ENCODE measurements at places on chromosomes 4 and X.

GRCh38 chrX:103913356-103914020, 48.9 kb upstream of the TMSB15B start:
- DNase-seq = no peak

DNA sequence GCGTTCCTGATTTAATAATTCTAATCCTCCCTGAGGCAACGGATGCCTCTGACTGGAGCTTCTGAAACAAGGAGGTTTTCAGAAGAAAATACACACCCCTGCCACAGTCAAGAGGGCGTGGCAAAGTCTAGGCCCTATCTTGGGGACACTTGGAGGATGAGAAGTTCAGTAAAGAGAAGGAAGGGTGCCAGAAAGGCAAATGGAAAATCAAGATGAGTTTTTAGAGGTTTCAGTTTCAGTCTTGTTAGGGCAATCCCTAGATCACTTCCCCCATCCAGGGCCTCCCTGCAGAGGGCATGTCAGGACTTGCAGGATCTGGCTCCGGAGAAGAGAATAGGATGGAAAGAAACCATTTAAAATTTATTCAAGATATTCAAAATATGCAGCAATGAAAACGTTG, 28.5 kb upstream of the FGF2 start:
- peak; percentile 8 for DNase-seq

GRCh38 chr4:148373093-148373492, 69.1 kb downstream of the NR3C2 start:
- no peak for DNase-seq

DNA sequence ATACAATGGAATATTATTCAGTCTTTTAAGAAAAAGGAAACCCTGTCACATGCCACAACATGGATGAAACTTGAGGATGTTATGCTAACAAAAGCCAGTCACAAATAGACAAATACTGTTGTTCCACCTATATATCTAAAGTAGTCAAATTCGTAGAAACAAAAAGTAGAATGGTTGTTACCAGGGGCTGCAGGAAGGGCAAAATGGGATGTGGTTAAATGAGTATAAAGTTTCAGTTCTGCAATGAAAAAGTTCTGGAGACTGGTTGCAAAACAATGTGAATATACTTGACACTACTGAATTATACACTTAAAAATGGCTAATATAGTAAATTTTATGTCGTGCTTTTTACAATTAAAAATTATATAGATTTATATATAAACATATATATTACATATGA, 12.2 kb downstream of the SPOCK3 start:
- no peak for DNase-seq

DNA sequence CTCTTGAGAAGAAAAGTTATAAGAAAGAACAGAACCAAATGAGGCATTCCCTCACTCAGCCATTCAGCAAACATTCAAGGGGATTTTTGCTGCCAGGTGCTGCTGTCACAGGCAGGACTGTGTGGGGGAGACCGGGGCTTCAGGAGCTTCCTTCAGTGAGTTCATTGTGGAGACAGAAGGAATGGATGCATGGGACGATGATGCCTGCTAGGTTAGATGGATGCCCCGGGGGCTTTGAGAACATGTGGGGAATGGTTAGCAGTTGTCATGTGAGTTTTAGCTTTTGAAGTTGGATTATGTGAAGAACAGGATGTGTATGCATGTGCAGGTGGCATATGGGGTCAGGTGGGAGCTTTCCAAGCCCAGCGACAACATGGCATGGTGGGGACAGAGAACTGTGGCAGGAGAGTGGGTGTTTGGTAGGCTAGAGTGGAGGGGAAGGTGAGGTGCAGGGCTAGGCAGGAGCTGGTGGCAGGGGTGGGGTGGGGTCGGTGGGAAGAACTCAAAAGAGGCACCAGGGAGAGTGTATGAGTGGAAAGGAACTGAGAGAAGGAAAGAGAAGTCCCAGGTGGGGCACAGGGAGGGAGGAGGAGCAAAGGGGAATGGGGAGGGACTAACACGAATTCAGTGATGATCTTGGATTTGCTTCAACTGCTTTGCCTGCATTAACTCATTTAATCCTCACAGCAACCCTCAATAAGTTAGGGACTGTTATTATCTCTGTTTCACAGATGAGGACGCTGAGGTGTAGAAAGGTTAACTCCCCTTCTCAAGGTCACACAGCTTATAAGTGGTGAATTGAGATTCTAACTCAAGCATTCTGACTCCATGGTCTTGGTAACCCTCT, 8.4 kb downstream of the DCUN1D4 start:
- no peak for DNase-seq

- DNase-seq = no peak
Measured at GRCh38 chr4:61812171-61812570, 612.0 kb downstream of the ADGRL3 start.

GRCh38 chr4:188452097-188452496, 312.9 kb downstream of the TRIML1 start:
- DNase-seq = no peak

GRCh38 chr4:99690990-99691389, 33.4 kb upstream of the C4orf54 start:
- no peak for DNase-seq

DNA sequence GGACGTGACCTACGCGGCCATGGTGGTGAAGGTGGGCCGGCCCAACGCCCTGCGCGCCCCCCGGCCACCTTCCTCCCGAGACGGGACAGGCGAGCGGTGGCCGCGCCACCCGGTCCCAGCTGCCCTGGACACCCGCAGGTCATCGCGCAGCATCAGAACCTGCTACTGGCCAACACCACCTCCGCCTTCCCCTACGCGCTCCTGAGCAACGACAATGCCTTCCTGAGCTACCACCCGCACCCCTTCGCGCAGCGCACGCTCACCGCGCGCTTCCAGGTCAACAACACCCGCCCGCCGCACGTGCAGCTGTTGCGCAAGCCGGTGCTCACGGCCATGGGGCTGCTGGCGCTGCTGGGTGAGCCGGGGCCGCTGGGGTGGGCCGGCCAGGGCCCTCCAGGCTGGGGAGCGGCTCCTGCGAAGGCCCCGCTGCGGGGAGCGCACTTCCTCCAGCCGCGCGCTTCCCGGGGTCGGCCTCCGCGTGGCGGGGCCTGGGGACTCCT, 9.0 kb upstream of the SLC26A1 start:
- DNase-seq = no peak

DNA sequence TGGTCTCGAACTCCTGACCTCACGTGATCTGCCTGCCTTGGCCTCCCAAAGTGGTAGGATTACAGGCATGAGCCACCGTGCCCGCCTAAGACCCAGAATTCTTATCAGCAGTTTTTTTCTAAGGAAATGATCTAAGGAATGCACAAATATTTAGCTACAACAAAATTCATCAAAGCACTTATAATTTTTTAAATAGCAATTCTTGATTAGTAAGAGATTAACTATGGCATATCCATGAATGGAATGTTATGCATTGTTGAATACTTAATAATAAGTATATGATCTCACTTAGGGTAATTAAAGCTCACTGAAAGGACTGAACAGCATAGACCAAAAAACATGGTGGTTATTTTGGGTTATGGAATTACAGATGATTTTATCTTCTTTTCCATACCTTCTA, 18.4 kb downstream of the CENPU start:
- no peak for DNase-seq

- no peak for DNase-seq
Measured at GRCh38 chr4:15779306-15779705, 1.2 kb downstream of the CD38 start.

- no peak for DNase-seq
Measured at GRCh38 chrX:108426262-108426661, 12.0 kb downstream of the COL4A6 start.

GRCh38 chr4:155766622-155767021, 7.8 kb downstream of the GUCY1B1 start:
- no peak for DNase-seq

- no peak for DNase-seq
Measured at GRCh38 chrX:144616317-144616716, 631.0 kb upstream of the SPANXN1 start.

DNA sequence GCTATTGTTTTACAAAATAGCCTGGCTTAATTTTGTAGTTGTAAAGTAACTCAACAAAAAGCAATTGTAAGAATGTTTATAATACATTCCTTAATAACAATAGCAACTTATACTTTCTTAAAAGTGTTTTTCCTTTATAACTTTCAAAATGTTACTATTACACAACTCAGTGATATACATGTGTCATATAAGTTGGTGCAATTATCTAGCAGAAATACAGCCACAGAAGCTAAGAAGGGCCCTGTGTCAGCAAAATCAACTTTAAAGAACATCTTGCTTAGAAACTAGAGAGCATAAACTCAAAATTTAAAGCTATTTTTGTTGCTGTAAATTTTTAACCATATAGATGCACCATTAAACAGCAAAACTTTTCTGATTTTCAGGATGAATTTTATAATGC, 41.4 kb upstream of the MAB21L2 start:
- DNase-seq = no peak

GRCh38 chr4:122781486-122781885, 45.1 kb upstream of the FGF2 start:
- no peak for DNase-seq

DNA sequence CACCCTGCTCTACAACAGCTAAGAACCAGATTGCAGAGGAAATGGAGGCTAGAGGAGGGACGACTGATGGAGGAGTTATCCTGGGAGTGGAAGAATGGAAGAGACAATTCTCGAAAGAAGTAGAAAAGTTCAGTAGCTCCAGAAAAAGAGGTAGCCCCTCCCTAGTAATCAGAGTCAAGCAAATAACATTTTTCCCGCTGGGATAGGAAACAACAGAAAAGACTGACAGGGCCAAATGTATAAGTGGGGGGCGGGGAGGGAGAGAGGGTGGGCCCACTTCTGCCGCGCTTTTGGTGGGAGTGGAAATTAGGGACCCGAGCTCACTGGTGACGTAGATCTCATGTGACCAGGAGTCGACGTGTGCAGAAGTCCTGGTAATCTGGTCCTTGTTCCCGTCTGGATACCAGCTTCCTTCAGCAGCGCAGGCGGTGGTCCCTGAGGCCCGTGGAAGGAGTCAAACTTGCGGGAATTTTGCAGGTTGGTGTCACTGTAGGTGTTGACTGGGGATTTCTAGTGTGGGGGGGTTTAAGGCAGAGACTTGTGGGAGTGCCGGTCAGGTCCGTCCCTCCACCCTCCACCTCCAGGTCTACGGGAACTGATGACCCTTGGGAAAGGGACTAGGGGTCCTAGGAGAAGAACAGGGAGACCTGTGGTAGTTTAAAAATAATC, at the start of gene TCEAL9:
TCEAL9 (plus strand) TSS at position 377 of the 669 bp plus-strand sequence. CDS start 1,179 bp downstream, outside the sequence.
- no peak for DNase-seq

GRCh38 chrX:15107367-15107988, 162.4 kb downstream of the ASB9 start:
- no peak for DNase-seq

DNA sequence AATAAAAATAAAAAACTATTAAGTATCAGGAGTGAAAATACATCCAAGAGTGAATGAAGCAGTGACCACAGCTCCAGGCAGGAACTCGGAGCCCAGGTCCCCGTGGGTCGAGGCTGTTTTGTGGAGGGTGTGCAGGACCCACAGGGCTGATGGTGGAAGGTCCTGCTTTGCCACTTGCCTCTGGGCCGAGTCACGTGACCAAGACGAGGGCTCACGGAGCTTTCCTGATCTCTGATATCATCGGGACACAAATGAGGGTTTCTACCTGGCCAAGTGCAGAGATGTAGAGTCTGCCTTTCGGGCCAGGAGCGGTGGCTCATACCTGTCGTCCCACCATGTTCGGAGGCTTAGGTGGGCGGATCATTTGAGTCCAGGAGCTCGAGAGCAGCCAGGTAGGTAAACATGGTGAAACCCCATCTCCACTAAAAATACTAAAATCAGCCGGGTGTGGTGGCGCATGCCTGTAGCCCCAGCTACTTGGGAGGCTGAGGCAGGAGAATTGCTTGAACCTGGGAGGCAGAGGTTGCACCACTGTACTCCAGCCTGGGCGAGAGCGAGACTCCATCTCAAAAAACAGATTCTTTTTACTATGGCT, 7.2 kb downstream of the SLC25A6 start:
- no peak for DNase-seq

DNA sequence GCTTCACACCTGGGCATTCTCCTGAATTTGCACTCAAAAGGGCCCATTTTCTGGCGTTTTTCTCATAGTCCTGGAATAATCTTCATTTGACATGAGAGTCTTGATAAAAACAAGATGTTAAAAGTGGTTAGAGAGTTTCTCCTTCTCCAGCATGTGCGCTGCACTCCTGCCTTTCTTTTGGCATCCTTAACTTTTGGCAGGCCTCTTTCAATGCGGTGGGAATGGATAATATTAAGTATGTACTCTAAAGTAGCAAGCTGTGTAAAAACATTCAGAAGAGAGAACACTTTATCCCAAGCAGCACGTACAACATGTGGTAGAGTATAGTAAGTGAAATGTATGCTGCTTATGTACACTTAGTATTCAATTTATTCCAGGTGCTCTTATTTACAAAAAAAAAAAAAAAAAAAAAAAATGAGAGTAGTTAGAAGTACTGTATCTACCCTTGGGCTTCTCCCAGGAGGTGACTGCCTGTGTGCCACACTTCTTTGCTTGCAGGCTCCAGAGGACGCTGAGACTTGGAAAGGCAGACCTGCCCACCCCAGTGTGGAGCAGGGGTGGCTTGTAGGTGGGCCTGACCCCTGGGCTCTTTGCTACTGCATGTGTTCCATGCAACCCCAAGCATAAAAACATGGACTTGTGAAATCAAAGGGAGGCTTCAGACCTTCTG, 3.9 kb downstream of the FGF2 start:
- DNase-seq = no peak

DNA sequence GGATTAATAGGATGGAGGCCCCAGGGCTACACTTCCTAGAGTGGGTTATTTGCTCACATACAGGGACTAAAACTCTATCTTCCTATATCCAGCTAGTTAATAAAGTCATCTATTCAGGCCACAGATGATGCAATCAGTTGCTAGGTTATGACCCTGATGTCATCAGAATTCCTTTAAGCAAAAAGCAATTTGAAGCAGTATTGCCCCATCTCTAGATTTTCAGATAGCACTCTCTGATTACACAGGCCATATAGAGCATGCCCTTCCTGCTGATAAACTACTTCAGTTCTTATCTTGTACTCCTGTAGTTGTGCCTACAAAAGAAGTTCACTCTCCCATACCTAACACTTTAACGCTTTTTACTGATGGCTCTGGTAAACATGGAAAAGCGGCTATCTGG, 84.8 kb downstream of the TMEM144 start:
- DNase-seq = no peak

- DNase-seq = no peak
Measured at GRCh38 chr4:126269106-126269505, 954.4 kb downstream of the FAT4 start.

DNA sequence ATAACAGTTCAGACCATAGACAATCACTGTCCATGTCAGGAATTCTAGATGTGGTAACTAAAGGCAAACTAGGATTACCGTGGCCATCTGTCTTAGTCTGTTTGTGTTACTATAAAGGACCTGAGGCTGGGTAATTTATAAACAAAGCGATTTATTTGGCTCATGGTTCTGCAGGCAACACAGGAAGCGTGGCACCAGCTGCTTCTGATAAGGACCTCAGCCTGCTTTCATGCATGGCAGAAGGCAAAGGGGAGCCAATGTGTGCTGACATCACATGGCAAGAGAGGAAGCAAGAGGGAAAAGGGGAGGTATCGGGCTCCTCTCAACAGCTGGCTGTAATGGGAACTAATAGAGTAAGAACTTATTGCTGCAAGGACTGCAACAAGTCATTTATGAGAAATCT, 376.7 kb downstream of the GPM6A start:
- no peak for DNase-seq

- DNase-seq = no peak
Measured at GRCh38 chrX:71563921-71564320, 14.3 kb upstream of the GCNA start.

All from stimulated activated CD4-positive, alpha-beta T cell treated with anti-CD3 and anti-CD28 coated beads, Interleukin-2, amount 100 ng/mL, for 24 hours (primary cell).